Stimulated activated CD8-positive, alpha-beta memory T cell treated with anti-CD3 and anti-CD28 coated beads, Interleukin-7, amount 100 ng/mL, for 48 hours (primary cell): ENCODE measurements at places on chromosomes 5 and 9.

DNA sequence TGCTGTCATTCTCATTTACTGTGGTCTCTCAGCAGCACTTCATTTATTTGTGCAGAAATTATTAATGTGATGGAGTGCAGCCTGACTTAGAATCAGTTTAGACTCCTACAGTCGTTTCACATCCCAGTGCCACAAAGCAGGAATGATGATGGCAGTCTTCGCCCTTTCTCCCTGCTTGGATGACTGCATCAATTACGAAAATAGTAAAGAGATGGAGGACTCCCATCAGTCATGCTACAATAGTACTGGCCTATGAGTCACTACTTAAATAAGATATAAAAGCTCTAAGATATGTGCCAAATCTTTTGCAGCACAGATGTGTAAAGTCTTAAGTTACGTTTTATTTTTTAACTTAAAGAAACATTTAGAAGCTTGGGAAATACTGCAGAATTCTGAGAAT, 263.9 kb downstream of the CHSY3 start:
- DNase-seq: no peak

DNA sequence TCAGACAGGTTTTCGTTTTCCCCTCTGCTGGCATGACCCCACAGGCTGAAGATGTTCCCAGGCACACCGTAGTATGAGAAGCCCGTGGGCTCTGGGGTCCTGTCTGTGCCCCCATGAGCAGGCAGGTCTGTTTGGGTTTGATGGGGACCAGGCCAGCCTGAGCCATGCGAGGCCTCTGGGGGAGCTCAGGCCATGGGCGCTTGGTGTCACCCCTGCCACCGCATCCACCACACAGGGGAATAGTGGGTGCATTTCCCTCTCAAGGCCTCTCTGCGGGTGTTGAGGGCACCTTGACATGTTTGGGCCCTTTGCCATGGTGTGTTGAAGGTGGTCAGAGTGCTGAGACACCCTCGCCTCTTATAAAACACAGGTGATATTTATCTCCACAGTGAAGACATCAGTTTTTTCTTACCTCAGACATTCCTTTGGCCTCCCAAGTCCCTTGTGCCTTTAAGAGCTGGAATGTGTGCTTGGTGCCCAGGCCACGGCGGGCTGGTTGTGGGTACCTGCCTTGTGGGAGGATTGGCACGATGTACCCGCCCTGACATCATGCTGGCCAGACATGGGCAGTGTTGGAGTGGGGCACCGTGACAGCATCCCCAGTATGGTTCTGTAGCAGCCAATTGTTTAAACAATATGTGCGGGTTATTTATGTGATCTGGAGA, 68.3 kb downstream of the WNK2 start:
- DNase-seq: no peak

GRCh38 chr9:6917162-6917561, 159.4 kb downstream of the KDM4C start:
- no peak for DNase-seq

GRCh38 chr5:98568336-98568735, 205.1 kb upstream of the RGMB start:
- DNase-seq: no peak

DNA sequence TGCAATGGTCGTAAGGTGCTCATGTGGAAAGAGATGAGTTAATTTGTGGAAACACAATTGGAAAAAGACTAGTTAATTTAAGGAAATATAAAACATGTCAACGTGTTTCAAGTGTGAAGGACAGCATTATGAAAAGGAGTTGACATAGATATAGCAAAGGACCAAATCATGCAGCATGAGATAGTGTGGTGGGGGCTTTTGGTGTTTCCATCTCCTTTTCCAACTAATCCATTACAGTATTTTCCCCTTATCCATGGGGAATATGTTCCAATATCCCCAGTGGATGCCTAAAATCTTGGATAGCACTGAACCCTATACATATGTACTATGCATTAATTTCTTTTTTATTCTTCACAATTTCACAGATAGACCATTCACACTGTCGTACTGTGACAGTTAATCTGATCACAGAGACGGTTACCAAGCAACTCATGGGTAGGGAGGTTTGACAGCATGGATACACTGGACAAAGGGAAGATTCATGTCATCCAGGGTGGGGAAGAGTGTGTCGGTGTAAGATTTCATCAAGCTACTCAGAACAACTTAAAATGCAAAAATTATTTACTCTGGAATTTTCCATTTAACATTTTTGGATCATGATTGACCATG, 238.6 kb downstream of the CDH12 start:
- no peak for DNase-seq

DNA sequence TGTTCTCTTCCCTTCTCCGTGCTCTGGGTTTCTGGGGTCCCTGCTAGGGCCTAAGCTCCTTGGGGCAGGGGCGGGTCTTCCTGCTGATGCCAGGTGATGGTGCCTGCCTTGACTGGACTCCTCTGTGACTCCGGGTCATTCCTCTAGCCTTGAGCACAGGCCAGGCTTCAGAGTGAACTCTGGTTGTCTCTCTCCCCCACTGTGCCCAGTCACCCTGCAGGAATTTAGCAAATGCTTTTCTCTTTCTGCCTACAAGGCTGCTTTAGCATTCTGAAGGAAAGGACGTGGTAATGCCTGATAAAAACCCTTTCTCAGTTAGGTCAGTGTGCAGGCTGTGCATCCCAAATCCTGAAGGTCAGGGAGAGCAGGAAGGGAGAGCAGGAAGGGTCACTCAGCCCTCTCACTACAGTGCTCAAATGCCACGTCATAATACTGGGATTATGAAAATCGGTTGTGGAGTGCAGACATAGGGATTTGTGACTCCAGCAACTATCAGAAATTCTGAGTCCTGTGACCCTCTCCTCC, 2.7 kb downstream of the CXCL14 start:
- DNase-seq: no peak

DNA sequence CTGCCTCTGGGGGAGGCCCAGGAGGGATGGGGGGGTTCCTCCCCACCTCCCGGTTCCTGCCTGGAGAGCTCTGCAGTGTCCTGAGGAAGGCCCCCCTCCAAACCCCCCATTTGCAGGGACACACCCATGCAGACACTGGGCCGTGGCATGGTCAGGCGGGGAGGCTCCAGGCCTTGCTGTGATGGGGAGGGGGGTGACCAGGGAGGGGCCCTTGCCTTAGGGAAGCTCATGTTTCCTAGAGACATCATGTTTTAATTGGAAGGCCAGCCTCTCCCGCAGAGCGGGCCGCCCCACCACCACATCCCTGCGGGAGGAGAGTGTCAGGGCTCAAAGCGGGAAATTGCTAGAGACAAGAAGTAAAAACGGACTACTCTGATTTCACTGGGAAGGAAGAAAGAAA, 12.0 kb downstream of the PRRX2 start:
- DNase-seq: no peak

GRCh38 chr5:89011778-89012711, 129.1 kb upstream of the MEF2C start:
- DNase-seq: no peak

DNA sequence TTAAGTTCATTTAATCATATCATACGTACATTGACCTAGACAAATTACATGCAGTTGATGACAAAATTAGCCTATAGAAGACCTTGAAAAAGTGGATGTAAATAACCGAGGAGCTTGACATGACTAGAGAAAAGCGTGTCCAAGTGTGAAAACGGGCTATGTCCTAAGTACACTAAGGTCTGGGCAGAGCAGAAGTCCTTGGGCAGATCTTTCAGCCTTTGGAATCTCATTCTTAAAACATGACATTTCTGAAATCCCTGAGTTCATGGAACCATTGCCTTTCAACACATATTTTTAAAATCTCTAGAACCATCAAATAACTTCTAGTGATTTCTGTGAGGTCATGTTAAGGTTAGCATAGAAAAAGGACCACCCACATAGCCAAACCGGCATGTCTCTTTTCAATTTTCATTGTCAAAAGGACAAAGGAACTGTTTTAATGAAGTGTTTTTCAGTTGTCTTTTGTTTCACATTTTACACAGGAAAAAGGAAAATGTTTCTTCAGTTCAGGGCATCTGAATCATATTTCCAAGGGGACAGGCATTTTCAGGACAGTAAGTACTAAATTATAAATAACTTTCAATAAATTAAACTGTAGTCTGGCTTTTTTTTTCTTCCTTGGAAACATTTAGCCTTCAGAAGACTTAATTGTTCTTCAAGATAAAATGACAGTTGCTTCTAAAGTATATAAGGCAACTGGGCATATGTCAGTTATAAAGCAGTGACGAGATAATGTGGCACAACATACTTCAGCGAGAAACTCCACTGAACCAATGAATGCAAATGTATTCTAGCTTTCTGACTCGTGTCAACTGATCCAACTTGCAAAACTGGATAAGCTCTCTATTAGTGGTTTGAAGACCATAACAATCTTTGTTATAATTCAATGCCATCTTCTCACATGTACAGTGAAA, 416.8 kb downstream of the NFIB start:
- DNase-seq: no peak

DNA sequence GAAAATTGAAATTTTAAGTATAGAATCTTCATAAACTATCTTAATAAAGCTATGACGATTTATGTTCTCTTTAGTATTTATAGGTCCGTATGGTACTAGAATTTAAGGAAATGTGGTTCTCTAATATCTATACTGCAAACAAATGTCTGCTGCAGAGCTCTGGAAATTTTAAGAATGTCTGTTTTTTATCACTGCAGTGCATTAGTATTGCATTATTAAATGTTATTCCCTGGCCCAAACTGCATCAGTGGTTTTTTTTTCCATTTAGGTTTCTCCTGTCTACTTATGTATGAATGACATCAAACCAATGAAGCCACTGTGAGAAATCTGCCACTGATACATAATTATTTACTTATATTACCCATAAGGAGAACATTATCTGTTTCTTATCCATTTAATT, 211.4 kb upstream of the CD180 start:
- DNase-seq: no peak

- DNase-seq: no peak
Observed at GRCh38 chr5:168776070-168776469, 196.9 kb upstream of the PANK3 start.

DNA sequence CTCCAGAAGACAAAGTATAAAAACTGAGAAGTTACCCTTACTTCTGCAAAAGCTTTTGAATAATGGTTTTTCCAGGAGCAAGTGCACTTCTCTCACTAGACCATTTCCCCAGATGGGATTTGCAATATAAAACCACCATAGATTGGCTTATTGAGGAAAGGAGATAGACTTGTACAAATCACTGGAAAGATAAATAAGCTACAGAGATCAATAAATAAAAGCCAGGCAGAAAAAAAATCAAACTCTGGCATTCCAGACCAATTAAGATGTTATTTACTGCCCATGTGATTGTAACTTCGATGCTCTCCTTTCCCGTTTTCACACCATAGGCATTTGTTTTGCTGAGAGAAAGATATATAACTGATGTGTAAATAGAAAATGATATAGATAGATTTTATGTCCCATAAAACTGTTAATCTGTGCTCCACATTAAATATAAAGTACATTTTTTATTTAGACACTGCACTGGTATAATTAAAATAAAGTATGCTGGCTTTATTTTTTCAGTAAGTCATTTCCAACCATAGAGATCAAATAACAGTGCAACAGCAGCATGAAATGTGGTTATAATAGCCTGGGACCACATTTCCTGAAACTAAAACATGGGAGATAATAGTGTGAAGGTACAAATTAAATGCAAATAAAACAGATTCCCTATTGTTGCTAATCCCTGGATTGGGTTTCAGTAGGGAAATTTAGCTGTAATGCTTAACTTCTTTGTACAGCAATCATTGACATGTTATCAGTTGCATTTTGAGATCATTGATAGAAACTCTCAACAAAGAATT, 177.7 kb downstream of the NR2F1-AS1 start:
- DNase-seq: no peak

DNA sequence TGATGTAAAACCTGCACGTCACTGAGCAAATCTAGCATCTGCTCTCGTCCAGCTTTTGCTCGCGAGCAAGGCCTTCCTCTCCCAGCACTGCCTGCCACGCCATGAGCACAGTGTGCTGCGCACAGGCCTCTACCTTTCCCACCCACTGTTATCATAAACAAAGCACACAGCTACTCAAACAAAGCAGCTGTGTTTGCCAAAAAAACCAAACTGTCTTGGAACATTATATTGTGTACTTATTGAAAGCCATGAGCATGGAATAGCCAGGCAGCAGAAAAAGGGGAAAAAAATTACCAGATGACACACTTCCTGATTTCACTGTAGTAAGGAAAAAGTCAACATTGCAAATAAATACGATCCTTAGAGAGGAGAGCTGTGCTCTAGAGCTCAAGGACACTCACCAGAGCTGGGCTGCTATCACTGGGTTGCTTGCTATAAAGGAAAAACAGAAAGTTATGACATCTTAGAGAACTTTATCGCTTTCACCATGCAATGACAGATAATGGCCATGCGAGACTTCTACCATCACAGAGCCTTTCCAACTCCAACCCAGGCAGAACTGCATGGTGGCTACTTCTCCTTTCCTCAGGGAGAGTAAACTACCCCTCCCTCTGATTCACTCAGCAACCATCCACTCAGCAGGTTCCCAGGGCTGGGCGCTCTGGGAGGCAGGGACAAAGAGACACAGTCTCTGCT, 69.6 kb downstream of the EPB41L4B start:
- no peak for DNase-seq

GRCh38 chr9:5850724-5851122, 17.8 kb upstream of the ERMP1 start:
- no peak for DNase-seq

- DNase-seq: no peak
Observed at GRCh38 chr5:126686451-126687126, 85.8 kb downstream of the PHAX start.

- no peak for DNase-seq
Observed at GRCh38 chr5:136615251-136616119, 250.1 kb upstream of the TRPC7 start.

DNA sequence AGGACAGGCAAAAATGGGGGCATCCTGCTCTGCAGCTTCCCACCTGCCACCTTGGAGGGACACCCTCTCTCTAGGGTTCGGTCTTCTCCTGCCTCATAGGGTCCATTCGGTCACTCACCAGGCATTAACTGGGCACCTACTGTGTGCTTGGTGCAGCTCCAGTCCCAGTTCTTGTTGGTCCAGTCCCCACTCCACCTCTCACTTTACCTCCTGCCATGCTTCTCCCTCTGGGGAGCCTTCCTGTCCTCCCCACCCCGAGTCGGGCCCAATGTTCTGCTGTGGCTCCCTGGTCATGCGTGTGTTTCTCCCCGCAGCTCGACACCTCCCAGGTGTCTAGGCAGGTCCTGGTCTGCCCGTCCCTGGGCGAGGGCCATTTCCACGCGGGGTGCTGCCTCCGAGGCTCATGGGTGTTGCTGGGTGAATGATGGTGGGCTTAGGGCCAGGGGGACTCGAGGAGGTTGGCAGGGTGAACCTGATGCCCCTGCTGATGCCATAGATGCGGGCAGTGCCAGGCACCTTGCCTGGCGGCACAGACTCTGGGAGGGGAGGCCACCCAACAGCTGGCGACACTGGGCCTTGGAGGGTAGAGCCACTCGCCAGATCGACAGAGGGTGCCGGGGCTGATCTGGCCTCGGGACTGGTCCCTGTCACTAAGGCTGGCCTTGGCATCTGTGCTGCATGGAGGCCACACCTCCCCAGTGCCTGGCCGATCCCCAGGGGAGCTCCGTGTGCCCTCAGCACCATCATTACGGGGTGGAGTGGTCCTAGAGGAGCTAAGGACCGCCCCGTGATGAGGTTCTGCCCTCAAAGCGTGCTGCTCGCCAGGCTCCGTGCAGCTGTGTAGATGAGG, 66.0 kb upstream of the RNU6ATAC start:
- DNase-seq: no peak
